CD4-positive, alpha-beta T cell treated with Interleukin-21 for 1 hour (primary cell): ENCODE measurements at places on chromosomes 7 and 10.

GRCh38 chr7:130461272-130461671 lies 20.5 kb upstream of the CEP41 start:
- no peak for DNase-seq

DNA sequence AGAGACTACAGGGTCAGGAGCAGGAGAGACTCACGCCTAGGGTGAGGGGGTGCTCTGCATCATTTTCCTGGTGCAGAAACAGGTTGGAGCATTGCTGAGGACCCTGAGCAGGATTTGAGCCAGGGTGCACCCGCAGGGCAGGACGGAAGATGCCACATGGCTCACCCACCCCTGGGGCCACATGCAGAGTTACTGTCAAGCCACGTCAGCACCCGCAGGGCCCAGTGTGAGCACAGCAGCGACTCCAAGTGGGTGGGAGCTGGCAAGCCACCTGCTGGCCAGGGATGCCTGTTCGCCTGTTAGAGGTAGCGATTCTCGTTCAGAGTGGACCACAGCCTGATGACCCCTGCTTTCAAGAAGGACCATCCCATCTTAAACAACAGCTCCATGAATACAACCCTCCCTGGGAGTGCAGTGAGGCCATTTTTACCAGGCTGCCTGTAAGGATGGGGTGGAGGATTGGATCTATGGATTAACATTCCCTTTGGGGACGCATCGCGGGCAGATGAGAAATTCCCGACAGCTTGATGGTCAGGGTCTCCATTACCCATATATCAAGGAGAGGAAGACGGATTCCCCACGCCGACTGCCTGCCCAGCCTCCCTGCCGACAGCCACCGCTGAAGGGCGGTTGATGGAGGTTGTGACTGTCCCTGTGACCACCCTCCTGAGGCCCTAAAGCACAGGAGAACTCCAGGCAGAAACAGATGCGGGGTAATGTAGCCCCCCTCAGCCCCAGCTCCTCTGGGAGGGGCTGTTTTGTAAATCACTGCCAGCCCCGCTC lies 101.1 kb upstream of the RET start:
- DNase-seq: no peak

- no peak for DNase-seq
These were observed 312.6 kb upstream of the COBL start for GRCh38 chr7:51629206-51629605.

DNA sequence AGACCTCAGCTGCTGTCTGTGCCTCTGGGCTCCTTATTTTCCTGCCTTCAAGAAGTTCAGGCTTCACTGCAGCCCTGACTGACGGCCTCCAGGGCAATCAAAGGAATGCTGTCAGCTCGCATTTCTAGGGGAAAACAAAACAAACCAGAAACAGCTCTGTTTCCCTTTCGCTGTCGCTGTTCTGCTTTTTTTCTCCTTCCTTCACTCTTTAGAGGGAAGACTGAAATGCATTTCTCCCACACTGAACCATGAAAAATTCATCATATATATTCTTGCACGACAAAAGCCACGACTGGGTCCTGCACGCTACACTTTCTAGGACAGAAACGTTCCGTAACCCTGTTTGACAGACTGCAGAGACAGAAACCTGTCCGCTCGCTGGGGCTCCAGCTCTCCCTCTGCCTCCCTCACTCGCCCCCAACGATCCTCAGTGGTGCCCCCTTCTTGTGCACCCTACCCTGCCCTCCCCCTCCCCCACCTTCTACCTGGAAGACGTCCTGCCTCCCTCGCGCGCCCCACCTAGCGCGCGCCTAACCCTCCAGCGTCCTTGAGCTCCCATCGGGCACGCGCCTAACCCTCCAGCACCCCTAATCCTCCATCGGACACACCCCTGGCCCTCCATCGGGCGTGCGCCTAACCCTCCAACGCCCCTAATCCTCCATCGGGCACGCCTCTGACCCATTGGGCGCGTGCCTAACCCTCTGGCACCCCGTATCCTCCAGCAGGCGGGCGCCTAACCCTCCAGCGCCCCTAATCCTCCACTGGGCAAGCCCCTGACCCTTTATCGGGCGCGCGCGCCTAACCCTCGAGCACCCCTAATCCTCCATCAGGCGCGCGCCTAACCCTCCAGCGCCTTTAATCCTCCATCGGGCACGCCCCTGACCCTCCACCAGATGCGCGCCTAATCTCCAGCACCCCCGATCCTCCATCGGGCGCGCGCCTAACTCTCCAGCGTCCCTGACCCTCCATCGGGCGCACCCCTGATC lies 37.1 kb downstream of the SVOPL start:
- no peak for DNase-seq

- no peak for DNase-seq
These were observed 81.7 kb upstream of the HECTD2 start for GRCh38 chr10:91328320-91328984.

- peak; percentile 9 for DNase-seq
These were observed 32.0 kb downstream of the SFMBT2 start for GRCh38 chr10:7378602-7379403.
